ENCODE measurements at places on chromosomes 2 and 18.

- no peak for DNase-seq
These were observed 66.1 kb upstream of the ZNF397 start for GRCh38 chr18:35174745-35175144.

- no peak for DNase-seq
These were observed 86.4 kb downstream of the DGKD start for GRCh38 chr2:233440714-233441113.

GRCh38 chr2:205787761-205788160, 105.5 kb downstream of the NRP2 start:
- no peak for DNase-seq

- DNase-seq, result no peak
These were observed 90.8 kb downstream of the ARL4C start for GRCh38 chr2:234406085-234406484.

DNA sequence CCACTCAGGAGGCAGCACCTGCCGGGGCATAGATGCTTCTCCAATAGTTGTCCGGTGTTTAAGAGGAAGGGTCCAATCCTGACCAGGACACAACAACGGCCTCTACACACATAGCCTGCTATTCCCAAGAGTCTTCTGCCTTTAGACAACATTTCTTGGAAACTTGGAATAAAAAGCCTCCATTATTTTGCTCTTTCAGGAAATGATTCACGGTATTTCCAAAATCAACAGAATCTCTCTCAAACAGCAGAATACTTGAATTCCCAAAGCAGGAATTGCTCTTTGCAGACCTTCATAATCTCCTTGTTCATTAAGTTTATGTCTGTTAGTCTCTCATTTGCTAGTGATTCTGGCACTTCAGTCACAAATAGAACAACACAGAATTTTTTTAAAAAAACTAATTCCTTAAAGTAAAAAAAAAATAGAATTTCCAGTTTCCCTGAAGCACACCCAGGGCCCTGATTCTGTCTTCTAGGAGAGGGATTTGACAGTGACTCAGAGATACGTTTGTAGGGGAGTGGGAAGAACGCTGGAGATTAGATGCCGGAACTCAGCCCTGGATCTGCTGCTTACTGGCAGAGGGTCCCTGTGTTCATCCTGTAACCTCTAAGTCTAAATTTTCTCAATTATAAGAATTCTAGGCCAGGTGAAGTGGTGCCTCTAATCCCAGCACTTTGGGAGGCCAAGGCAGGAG, 74.7 kb downstream of the NAB1 start:
- peak; percentile 57 for DNase-seq

- no peak for DNase-seq
These were observed 191.4 kb downstream of the NRXN1 start for GRCh38 chr2:50840341-50841124.
